ENCODE measurements at places on chromosomes 6 and 20. TPM values are rescaled to one million over a fixed set of nuclear protein-coding genes. Genes with fewer than 3 reads are reported as not detected.

ULBP2 gene
- total RNA-seq = 0.43 TPM

GTF2H4 gene
- total RNA-seq = 25.3 TPM

AFG1L gene
- 11.7 TPM for total RNA-seq

TUBB2B gene
- total RNA-seq = 3.6 TPM

ABHD16B gene
- total RNA-seq = not detected

BACH2 gene
- total RNA-seq = 1.2 TPM

WFDC10A gene
- total RNA-seq = not detected

ZSCAN16 gene
- total RNA-seq = 9.5 TPM

MEI4 gene
- not detected for total RNA-seq

- no peak for DNase-seq
Measured at GRCh38 chr20:61662968-61663331, 402.7 kb downstream of the TAF4 start.

DNA sequence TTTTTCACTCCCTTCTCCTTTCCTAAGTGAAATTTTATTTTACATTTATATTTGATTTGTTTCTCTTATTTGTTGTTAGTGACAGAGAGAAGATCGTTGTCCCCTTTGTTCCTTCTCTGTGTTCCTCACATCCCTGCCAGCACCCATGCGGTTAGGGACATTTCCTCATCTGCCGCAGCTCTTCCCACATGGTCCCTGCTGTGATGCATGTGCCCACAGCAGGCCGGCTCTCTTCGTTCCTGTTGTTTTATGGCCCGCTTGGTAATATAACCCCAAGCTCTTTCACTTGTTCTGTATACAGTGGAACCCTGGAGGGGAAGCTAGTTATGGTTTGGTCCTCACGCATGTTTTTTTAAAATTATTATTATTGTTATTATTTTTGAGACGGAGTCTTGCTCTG is 23.6 kb downstream of the DTD1 start:
- DNase-seq = no peak

DNA sequence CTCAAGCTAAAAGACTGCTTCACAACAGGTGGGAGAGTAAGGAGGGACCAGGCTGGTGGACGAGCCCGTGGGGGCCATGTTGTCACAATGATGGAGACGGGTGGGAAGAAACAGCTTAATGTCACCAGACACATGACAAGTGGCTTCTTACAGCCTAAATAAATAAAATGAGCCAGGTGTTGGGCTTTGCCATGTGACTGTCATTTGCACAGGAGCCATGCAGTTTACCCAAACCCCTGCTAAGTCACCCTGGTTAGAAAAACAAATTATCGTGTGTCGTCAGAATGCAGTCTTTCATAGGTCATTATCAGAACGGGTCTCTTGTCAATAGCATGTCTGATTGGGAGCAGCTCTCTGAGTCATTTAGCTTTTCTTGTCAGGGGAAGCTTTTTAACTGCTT is 18.5 kb downstream of the BTBD3 start:
- no peak for DNase-seq

GRCh38 chr6:168098431-168098861 is 19.4 kb upstream of the FRMD1 start:
- no peak for DNase-seq

DNA sequence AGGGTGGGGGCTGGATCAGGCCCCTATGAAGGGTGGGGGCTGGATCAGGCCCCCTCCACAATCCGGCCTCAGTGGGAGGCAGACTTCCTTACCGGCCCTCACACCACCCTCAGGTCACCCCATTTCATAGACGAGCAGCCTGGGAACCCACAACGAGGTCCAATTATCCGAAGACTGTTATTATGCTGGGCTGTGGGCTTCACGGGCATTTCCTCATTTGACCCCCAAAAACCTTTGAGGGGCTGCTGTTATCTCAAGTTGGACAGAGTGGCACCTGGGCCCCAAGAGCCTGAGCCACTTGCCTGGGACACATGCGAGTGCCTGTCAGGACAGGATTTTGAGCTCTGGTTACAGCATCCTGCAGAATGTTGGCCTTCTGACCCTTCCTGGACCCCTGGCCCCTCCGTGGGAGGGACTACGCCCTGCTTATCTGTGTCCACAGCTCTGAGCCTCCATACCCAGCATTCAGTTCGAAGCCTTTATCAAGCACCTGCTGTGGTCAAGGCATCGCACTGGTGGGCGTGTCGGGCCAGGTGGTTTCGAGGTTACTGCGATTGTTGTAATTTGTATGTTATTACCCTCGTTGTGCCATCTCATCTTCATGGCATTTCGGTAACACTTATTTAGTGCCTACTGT is 34.5 kb upstream of the PCMTD2 start:
- no peak for DNase-seq

GRCh38 chr20:576156-576555 is 32.6 kb upstream of the CSNK2A1 start:
- DNase-seq = no peak

DNA sequence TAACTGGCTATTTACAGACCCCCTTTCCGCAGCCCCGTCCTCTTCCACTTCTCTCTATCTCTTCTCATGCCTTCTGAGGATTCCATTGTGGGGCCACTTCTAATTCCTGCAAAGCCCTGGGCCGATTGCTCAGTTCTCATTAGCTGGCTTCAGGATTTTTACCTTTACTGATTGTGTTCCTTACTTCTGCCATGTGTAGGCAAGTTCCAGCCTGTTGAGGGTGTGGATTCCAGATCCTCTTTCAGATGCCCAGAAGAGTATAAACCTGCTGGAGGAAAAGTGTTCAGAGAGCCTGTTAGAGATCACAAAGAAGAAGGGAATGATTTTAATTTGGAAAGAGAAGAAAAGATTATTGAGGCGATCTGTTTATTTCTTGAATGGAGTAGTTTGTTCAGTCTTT is 5.4 kb downstream of the DSE start:
- DNase-seq = no peak

GRCh38 chr6:105429676-105430075 is 26.8 kb upstream of the PREP start:
- no peak for DNase-seq

DNA sequence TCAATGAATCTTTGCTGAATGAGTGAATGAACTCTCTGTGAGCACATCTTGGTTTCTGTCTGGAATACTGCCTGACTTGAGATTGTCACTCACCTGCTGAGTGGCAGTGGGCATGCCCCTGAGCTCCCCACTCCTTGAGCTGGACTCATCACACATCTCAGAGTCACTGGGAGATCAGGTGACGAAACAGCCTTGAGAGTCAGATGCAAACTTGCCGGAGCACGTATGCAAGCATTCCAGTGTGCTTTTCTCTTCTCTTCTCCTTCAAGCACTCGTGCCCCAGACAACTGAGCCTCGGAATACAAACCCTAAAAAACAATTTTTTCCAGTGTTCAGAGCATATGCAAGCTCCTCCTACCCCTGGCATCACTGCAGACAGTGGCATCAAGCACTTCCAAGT is 9.4 kb upstream of the BMP7 start:
- no peak for DNase-seq

DNA sequence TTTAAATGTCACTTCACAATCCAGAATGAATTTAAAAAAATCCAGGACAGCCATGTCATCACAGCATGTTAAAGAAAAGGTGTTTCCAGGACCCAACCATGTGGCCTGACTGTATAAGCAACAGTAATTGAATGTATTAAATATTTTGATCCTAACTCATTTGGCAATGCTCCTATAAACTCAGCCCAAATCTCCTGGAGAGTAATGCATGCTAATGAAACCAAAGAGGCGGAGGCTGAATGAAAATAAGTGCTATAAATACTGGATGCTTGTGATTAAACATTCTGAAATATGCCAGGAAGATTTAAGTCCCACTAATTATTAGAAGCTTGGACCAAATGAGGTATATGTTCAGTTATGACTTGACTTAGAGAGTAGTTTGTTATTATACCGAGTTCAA is 486.8 kb downstream of the FRK start:
- no peak for DNase-seq

DNA sequence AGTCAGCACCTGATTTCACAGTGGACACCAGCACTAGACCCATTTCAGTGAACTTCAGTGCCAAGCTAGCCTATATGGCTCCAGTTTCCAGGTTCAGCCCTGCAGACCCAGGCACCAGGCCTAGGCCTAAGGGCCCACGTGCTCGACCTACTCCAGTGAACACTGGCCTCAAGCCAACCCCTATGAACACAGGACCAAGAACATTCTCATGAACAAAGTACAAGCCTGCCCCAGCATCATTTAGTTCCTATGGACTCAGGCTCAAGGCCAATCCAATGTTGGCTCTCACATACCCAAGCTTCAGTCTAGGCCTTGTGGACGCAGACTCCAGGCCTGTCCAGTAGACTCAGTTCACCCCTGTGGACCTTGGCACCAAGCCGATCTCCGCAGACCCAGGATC is 385.5 kb downstream of the DHX35 start:
- no peak for DNase-seq

- no peak for DNase-seq
Measured at GRCh38 chr6:93235775-93236174, 183.6 kb downstream of the EPHA7 start.

DNA sequence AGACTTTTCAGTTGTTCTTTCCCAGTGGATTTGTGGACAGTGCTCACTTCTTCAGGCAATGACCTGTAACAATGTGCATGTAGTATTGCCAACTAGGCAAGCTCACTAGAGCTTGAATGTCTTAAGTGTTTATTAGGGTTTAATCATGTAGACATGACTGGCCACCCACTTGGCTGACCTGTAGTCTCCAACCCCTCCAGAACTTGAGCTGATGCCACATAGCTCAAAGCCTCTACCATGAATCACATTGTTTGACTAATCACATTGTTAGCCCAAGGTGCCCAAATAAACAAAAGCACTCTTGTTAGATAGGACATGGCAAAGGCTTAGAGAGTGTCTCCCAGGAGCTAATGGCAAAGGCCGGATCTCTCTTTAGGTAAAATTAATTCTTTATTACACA is 272.7 kb downstream of the GRIK2 start:
- DNase-seq = no peak

DNA sequence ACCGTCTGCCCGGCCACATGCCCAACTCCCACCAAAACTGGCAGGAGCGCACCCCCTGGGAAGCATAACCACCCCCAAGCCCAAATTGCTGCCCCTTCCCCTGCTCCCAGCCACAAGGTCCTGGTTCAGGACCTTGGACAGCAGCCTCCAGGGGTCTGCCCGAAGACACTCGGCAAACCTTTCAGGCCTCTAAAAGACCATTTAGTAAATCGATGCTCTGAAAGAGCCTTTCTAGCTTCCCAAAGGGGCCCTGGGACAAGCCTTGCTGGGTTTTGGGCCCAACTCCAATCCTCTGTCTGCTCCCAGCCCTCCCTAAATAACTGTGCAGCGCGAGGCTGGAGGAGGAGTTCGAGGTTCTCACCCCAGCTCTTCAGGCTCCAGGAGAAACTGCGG is 30.5 kb downstream of the GRM4 start:
- peak; percentile 6 for DNase-seq

DNA sequence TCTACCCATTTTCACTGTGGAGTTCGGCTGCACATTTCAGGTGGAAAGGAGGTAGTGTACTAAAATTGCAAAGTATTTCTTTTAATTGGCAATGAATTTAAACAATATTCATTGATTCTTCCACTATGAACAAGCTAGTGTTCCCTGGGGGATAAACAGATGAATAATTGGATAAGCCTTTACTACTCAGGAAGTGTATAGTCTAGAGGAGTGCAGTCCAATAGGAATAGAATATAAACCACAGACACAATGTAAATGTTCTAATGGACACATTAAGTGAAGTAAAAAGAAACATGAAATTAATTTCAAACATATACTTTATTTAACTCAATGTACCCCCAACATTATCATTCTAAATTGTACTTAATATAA is 28.7 kb downstream of the SGK1 start:
- DNase-seq = no peak

DNA sequence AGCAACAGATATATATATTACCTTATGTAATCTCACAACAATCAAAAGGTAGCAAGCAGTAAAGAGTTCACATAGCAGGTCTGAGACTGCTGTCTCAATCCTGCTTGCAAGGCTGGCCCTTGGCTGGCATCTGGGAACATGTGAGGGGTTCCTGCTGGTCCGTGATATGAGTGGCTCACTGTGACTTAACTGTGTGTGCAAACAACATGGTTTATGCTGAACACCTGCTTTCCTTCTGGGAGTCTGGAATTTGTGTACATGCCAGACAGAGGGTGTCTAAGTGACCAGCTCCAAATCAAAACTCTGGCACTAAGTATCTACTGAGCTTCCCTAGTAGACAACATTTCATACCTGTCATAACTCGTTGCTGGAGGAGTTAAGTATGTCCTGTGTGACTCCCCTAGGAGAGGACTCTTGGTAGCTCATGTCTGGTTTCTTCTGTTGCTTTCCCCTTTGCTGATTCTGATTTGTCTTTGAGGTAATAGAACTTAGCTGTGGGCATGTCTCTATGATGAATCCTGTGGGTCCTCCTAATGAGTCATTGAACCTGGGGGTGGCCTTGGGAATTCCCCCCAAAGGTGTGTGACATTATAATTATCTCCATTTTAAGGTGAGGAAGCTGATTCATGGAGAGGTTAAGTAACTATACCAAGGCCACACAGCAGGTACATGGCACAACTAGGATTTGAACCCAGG is 131.6 kb upstream of the NEDD9 start:
- no peak for DNase-seq

- no peak for DNase-seq
Measured at GRCh38 chr6:50128420-50129005, 78.8 kb upstream of the DEFB112 start.

GRCh38 chr6:26394289-26394688 is 7.8 kb upstream of the BTN3A1 start:
- no peak for DNase-seq

DNA sequence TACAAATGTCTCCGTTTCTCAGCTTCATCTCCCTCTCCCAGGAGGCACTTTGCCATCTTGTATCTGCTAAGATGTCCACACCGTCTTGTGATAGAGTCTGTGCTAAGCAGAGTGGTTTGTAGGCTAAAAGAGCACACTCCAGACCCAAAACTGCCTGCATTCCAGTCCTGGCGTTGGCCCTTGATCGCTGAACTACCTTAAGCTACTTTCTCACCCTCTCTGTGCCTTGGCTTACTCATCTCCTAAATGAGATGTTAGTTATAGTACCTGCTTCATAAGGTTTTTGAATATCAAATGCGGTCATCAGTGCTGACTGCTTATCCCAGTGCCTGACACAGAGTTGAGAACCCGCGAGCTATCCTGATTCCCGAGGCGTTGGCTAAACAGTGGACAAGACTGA is 14.0 kb downstream of the CASS4 start:
- no peak for DNase-seq

DNA sequence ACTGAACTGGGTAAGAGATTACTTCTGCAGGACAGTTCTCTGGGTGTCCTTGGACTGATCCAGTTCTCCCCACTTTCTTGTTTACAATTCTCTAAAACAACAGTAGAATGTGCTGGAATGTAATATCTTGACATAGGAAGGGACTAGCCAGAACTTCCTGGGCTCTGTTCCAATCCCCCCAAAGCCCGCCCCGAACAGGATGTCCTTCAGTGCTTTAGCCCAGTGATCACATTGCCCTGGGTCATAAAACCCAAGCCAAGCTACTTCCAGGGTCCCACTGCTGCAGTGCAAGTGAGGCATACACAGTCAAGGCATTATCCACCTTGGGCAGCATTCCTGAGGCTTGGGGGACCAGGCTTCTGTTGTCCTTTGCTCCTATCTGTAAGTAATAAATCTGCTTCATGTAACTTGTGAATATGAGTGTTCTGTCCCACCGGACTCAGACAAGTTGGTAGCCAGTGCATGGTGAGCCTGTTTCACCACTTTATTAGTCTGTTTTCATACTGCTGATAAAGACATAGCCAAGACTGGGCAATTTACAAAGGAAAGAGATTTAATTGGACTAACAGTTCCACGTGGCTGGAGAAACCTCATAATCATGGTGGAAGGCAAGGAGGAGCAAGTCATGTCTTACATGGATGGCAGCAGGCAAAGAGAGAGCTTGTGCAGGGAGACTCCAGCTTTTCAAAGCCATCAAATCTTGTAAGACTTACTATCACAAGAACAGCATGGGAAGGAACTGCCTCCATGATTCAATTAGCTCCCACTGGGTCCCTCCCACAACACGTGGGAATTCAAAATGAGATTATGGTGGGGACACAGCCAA is 23.5 kb downstream of the FITM2 start:
- peak; percentile 52 for DNase-seq

All from mucosa of descending colon (tissue), 3 donors.